HEK293T (cell line): ENCODE measurements at places on chromosomes 7 and 10.
A peak's percentile ranks its signal among the peaks of the same experiment; 100 is the strongest.

DNA sequence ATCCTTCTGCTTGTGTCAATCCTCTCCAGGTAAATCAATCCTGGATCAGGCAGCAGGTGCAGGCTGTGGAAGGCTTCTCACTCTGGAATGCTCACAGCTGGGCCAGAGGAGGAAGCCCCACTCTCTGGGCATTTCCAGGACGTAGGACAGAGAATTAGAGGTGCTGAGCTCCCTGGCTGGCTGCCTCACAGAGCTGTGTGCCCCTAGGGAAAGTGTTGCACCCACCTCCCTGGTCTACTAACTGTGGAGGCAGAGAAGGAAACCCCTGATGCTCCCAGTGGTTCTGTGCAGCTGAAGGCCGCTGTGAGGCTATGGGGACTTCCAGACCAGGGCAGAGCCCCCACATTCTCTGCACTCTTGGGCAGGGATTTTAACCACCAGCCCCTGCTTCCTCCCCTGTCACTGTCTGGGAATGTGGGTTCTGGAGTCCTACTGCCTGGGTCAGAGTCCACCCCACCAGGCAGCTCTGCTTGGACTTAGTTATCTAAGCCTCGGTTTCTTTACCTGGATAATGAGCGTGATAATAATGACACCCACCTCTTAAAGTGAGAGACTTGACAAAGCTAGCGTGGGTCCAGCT is 73.5 kb upstream of the EEPD1 start:
- no peak for DNase-seq

DNA sequence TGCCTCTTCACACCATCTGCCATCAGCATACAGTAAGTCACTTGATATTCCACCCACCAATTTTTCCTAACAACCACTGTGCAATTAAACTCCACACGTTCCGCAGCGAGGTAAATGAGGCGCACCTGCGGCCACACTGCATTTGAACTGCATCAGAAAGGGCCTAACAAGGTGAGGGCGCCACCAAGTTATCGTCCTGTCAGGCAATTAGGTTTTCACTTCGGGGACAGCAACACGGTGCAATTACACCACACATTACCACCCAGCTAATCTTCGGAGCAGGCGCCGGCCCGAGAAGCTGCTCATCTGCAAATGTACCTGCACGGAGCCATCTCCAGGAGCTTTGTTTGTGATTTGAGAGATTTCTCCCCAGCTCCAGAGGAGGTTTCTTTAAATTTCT is 84.4 kb downstream of the EBF3 start:
- no peak for DNase-seq

- DNase-seq, result peak; percentile 64
These were observed 2.4 kb downstream of the RBM20 start for GRCh38 chr10:110646417-110647135.

- DNase-seq, result no peak
These were observed 59.6 kb downstream of the ATOH7 start for GRCh38 chr10:68172324-68172723.

DNA sequence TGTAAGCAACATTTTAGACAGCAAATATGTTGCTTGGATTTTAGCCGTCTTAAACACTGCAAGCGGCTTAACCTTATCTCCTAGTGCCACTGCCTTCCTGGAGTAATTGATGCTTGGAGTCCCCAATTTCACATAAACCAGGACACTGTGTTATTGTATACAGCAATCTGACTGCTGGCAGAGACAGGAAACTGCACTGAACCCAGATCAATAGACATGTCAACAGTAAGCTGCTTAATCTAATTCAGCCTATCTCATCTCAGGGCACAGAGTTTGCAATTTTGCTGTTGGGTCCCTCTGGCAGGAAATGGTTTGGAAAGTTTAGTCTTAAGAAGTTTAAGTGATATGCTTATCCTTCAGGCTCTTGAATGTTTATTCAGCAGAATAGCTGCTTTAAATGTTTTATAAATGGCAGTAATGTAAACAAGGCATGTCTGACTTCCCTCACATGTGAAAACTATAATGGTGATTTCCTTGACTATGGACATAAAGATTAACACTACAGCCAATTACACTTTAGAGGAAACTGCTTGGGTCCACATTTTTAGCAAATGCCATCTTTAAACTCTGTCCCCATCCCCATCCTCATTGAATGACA is 598.6 kb downstream of the PARD3 start:
- no peak for DNase-seq

DNA sequence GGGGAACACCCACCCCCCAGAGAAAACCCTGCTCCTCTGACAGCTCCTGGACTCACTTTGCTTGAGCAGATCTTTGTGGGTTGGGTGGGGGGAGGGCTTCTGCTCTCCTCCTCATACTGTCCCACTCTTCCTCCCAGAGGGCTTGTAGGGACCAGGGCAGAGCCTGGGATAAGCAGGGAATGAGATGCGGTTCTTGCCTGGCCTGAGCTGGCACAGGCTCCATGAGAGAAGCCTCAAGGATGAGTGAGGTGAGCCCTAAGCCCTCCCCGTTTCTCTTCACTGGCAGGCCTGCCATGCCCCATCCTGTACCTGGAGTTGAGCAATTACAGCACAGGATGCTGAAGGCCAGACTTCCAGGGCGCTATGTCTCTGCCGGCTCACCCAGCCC is 134.7 kb downstream of the ADAM12 start:
- no peak for DNase-seq

DNA sequence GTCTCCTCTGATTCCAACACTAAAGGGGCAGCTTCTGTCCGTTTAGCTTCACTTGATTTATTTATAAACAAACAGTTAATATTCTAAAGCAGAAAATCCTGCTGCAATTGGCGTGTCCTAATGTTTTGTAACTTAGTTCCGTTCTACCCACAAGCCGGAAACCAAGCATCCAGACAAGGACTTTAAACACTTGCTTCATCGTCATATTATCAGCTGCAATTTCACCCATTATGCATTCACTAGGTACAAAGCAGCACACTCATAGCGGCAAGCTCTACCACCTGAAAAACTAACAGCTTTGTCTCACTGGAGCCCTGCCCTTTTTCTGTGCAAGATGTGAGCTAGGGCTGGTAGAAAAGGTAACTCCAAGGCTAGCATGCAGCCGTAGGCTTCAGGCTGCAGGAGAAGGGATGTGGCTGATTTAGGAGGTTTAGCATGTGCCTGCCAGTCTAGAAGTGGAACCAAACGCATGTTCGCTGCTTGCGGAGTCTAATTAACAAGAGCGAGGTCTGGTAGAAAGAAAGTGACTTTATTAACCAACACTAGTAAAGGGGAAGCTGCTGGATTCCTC is 43.7 kb upstream of the BPGM start:
- no peak for DNase-seq

DNA sequence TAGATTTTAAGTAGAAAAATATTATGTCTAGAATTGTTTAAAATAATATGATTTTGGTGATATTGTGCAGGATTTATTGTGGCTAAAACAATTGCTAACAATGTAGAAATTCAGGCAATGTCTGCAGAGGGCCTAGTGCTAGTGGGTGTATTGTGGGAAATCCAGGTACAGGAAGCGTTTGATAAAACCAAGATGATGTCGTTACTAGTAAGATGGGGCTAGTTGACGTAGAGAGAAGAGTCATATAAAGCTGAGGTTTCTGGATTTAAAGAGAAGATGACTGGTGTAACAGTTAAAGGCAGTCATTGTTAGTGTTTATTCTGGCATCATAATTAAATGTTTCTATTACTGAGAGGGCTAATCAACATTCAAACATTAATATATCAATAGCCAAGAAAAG is 43.5 kb downstream of the ADK start:
- DNase-seq, result no peak

- DNase-seq, result peak; percentile 76
These were observed 1.2 kb upstream of the TMEM178B start for GRCh38 chr7:141072548-141073172.

- no peak for DNase-seq
These were observed 1078.0 kb downstream of the LRMDA start for GRCh38 chr10:76509446-76509845.

DNA sequence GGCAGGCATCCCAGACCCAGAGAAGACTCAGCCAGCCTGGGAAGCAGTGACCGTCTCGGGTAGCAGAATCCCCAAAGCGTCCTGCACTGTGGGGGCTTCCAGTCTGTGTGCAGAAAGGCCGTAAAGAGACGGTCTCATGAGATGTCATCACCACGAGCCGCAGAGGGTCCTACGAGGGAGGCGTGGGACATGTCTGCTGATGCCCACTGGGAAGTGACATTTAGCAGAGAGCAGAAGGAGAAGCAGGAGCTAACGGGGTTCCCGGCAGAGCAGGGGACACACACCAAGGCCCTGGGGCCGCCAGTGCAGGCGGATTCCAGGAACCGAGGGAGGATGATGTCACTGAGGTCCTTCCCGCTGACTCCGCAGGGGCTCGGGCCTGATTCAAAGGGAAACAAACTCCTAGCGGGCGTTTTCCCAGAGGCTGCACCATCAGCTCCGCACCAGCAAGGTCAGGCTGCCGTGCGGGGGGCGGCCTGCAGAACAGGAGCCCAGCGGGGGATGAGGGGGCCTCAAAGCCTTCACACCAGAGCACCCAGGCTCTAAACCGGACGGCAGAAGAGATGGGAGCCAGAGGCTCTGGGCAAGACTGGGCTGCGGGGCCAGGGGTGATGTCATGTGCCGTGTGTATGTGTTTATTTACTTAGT is 85.4 kb upstream of the PDGFA start:
- no peak for DNase-seq

DNA sequence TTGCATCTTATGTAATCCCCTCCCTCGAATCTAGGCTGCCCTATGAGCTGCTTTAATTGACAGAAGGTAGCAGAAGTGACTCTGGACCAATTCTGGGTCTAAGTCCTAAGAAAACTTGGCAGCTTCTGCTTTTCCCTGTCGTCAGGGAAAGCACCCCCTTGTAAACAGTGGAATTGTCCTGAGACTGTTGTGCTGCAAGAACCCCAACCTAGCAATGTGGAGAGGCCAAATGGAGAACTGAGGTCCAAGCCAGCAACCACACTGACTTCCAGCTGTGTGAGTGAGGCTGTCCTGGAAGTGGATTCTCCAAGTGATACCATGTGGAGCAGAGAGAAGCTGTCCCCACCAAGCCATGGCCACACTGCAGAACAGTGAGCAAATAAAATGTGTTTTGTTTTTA is 75.5 kb downstream of the ARHGAP22 start:
- DNase-seq, result no peak

DNA sequence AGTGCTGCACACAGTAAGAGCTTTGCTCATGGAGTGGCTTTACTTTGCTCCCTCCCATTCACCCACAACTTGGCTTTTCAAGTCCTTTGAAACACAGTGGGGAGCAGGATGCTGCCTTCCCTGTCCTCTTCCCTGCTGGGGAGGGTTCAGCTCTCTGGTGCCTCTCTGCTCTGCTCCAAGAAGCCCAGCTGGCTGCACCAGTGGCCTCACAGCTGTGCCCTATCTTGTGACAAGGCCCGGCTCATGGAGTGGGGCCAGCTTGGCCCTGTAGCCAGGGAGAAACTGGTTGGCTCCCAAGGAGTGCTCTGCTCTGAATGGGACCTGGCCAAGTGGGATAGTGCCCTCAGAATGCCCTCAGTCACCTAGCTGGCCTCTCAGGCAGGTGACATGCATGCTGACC is 212.3 kb upstream of the ZMIZ1 start:
- DNase-seq, result no peak

- DNase-seq, result no peak
These were observed 59.6 kb downstream of the GLRX3 start for GRCh38 chr10:130195746-130196294.
